ENCODE measurements at places on chromosomes 4 and X.

- no peak for DNase-seq
These were observed 123.6 kb upstream of the MID1 start for GRCh38 chrX:10744007-10744406.

DNA sequence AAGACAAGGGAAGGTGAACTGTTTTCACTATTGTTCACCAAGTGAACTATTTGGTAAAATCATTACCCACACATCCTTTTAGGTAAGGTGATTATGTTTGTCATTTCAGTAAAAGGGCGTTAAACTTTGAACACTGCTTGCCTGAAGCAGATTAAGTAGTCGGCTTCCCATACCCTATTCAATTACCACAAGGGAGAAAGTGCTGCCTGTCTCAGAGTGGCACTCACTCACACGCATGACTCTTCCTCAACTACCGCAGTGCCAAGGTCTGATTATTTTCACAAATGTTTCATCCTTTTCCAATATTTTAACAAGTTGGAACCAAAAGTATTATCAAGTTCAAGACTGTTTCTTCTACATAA is 11.0 kb downstream of the VEGFC start:
- DNase-seq, result no peak

DNA sequence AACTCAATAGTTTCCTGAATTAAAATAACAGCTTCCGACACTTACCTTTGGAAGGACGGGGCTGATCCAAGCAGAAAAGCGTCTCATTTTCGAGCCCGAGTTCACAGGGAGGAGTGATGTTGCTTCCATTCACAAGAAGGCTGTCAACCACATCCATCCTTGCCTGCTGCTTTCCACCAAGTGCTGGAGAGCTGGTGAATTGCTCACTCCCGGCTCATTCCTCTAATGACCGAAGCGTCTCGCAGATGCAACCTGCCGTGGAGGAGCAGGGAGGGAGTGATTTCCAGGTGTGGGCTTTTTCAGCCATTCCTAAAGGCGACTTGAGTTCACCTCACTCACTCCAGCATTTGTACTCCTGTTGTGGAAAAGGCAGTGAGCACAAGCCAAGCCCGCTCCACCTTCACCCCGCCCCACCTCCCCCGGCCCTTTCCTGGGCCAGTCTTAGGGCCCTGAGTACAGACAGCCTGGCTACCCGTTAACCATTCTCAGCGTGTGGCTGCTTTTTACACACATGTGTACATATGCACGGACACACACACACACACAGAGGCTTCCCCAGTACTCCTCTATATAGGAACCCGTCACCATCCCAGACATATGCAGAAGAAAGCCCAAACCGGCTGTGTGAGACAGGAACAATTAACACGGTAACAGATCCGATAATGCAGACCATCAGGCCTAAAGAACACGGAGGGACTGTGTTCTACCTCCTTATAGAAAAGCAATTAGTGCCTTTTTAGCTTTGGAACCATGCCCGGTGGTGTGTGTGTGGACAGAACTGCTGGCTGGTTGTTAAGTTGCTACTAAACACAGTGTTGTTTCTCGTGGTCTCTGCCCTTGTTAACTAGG is at the start of gene CCKAR:
Gene CCKAR (minus strand): TSS at position 374 of the 849 bp plus-strand sequence. CDS start 217 bp downstream, at position 157.
- DNase-seq, result no peak

DNA sequence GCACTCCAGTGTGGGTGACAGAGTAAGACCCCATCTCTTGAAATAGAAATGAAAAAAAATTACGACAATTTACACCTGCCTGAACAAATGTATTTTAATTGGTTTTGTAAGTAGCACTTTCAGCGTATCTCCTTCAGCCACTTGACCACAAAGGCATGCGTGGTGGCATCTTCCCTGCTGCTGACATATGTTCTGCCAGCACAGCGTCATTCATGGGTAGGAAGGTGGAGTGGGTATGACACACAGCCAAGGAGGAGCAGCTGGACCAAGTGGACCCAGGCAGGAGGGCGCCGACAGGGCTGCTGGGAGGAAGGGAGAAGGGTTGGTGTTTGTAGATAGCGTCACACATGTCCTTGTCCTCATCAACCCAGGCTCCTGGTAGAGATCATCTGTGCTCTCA is 28.6 kb upstream of the CLDN34 start:
- DNase-seq, result no peak

DNA sequence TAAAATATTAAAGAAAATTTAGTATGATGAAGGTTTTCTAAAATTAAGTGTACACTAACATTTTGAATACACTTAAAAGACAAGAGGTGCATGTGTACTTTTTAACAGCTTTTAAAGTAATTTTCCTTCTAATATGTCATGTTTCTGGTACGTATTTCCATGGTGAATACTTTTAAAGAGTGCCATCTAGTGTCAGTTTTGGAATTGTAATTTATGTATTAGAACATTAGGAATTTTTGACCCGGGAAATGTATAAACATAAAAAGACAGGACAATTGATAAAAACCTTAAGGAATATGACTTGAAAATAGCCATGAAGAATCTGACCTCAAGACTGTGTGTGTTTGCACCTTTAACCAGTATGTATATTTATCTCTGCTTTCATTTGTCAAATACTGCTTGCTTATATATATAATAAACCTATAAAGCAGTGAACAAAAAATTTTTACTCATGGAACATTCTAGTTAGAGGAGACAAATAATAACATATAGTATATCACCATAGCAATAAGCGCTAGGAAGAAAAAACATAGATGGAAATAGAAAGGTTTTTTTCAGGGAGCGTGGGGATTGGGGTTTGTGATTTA is 7.2 kb downstream of the GSTCD start:
- DNase-seq, result peak; percentile 26

DNA sequence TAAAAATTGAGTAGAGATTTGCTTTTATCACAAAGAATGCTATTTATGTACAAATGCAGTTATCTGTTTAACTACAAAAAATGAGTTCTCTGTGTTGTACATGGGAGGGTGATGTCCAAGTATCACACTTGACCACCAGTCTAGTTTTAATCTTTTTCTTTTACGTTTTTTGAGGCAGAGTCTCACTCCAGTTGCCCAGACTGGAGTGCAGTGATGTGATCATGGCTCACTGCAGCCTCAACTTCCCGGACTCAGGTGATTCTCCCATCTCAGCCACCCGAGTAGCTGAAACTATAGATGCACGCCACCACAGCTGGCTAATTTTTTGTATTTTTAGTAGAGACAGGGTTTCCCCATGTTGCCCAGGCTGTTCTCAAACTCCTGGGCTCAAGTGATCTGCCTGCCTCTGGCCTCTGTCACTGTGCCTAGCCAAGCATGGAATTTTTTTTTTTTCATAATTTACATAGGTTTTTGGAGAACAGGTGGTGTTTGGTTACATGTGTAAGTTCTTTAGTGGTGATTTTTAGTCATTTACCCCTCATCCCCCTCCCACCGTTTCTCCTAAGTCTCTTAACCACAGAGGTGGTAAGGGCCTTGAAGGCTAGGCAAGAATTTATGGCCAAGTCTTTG is 47.9 kb upstream of the RPA4 start:
- DNase-seq, result no peak

GRCh38 chr4:104490770-104491480 is 3.8 kb downstream of the CXXC4 start:
- DNase-seq, result peak; percentile 44

GRCh38 chr4:159946983-159947615 is 844.2 kb downstream of the RAPGEF2 start:
- DNase-seq, result no peak

GRCh38 chrX:25968920-25969319 is 169.2 kb upstream of the MAGEB18 start:
- DNase-seq, result no peak

DNA sequence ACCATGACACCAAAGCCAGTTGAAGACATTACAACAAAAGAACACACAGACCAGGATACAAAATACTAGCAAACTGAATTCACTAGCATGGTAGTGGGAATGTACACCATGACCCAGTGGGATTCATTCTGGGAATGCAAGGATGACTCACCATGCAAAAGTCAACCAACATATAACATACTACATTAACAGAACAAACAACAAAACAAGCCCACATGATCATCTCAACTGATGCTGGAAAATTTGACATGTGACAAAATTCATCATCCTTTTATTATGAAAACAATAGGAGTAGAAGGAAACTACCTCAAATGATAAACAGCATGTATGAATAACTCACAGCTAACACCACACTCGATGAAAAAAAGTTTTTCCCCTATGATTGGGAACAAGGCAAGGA is 190.2 kb downstream of the DCLK2 start:
- no peak for DNase-seq

- DNase-seq, result no peak
These were observed 1487.3 kb downstream of the PCDH7 start for GRCh38 chr4:32207456-32207855.

- DNase-seq, result no peak
These were observed at the start of gene RBM47 for GRCh38 chr4:40629401-40630334. Gene RBM47, minus strand, starts transcription at chr4:40629864. Its CDS starts 190,971 bp downstream, at chr4:40438893.

DNA sequence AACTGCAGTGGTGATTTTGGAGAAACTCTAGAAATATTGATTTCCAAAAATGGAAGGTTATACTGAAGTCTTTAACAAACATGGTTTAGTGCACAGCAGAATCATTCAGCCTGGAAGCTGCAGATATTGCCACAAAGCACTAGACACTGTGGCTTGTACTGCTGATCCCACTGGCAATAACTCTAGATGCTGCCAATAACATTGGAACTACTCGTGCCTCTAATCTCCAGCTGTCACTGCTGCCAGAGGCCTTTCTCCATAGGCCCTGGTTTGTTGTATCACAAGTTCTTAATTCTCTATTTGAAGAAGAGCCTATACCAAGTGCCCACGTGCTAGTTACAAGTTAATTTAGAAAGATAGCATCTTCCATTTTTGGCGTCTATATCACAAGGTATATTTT is 19.3 kb downstream of the DMP1 start:
- DNase-seq, result no peak

GRCh38 chrX:143633461-143634308 is 2.2 kb downstream of the SLITRK4 start:
- DNase-seq, result no peak

GRCh38 chr4:52552778-52553177 is 106.3 kb downstream of the USP46 start:
- DNase-seq, result no peak

GRCh38 chrX:39418254-39418704 is 617.0 kb downstream of the MID1IP1 start:
- DNase-seq, result no peak

DNA sequence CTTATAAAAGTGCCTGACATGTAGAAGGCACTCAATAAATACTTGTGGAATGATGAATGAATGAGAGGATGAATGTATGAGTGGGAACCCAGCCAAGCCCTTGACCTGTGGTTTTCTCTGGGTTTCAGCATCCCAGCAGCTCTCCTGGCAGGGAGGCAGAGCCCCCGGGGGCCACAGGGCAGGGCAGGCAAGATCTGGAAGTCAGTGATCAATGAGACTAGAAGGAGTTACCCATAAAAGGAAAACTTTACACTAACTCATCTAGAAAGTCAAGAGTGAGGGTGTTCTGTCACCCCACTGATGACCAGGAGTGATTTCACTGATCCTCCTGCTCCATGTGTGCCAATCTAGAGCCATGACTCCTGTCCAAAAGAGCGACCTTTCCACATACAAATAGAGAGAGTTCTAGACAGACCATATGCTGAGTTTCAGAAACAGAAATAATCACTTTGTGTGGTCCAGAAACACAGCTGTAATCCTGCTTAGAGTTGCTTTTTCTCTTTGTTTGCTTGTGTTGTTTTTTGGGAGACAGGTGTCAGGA is 37.4 kb downstream of the MGARP start:
- no peak for DNase-seq

DNA sequence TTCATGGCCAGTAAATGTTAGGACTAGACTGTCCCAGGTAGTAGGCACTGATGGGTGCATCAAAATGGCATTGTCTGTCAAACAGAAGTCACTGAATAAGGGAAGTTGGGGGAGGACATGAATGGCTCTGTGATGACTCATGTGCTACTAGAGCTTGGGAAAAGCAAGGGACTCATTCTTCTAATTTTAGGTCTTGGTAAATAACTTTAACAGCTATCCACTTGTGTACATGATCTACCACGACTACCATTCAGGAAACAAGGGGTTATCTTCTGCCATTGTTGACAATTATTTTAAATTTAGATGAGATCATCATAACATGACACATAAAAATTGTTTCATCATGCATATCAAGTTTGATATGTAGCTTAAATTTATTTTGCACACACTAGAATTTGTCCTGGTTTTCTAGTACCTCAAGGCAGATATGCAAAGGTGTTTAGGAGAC is 6.3 kb downstream of the AREG start:
- DNase-seq, result no peak

GRCh38 chr4:150387981-150388380 is 194.0 kb upstream of the MAB21L2 start:
- no peak for DNase-seq

DNA sequence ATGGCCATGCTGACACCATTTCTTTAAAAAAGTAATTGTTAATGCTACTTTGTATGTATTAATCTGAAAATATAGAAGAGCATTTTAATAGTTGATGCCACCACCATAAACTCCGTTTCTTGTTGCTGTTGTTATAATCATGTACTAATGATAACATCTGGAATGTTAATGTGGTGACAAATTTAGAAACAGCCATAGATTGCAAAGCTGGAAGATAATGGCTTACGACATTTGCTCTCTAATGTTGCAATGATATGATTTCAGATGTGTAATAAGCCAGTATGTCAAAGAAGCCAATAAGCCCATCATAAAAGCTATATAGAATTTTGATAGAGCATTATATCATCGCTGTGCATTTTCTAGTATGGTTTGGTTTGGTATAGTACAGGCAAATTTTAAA is 579.4 kb upstream of the ZFP42 start:
- no peak for DNase-seq

- DNase-seq, result no peak
These were observed 29.5 kb upstream of the XIAP start for GRCh38 chrX:123830309-123830708.

DNA sequence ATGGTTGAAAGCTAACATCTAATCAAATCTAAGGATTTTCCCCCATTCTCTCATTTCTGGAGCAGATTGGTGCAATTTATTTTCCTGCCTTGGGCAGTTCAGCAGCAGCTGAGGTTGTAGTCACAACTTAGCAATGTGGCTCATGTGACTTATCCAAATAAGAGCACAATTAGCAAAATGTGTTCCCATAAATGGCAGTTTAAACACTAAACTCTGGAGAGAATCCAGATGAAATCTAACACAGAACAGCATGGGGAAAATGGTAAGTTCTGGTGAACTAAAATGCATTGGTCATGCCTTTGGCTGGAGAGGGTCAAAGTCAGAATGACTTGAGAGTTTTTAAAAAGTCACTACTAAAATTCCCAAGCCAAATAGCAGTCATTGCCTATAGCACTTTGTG is 422.6 kb upstream of the DIPK2B start:
- DNase-seq, result no peak

DNA sequence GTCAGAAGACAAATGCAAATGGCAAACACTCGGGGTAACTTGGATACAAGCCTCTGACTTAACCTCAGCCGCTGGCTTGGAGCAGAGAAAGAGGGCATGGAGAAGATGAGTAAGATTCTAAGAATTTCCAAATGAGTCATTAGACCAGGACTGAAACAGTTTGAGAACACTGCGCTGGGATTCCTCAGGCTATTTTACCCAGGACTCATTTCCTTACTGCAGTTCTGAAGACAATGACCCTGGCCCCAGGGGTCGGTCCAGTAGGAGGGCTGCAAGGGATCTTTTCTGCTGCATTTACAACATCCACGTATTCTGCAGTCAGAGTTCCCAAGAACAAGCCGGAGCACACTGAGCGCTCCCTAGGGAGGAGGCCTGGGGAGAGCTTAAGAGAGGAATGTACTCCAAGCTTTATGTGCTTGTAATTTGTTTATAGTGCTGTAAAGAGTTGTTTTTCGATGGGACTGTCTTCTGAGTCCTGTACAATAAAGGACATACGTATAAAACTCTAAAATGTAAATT is 27.3 kb upstream of the SORBS2 start:
- no peak for DNase-seq

GRCh38 chrX:6372981-6373380 is 144.3 kb upstream of the NLGN4X start:
- DNase-seq, result no peak
